Cerebellar nuclear complex (tissue), 1 donor: ENCODE measurements at places on chromosomes 1 and 21.

- DNase-seq = no peak
Measured at GRCh38 chr1:57072401-57073110, 106.7 kb upstream of the C8B start.

DNA sequence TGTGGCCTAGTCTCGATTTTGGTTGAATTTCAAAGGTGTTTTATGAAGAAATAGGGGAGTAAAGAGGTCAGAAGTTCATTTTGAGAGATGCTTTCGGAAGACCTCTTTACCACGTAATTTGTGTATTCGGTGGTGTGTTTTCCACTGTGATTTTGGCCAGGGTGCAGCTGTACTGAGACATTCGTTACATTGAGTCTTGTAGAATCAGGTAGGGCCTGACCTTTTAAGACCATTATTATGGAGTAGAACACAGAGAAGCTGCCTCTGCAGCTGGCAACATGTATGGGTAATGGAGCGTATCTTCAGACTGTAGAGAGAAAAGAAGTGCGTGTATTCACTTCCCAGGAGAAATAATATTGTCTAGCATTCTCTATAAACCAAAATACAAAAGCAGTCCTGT, 326.5 kb downstream of the PDE4B start:
- no peak for DNase-seq

- no peak for DNase-seq
Measured at GRCh38 chr1:7827126-7827955, 25.5 kb downstream of the UTS2 start.

- no peak for DNase-seq
Measured at GRCh38 chr1:109812691-109813393, 49.1 kb upstream of the EPS8L3 start.
